ENCODE measurements at places on chromosomes 13 and 19.

DNA sequence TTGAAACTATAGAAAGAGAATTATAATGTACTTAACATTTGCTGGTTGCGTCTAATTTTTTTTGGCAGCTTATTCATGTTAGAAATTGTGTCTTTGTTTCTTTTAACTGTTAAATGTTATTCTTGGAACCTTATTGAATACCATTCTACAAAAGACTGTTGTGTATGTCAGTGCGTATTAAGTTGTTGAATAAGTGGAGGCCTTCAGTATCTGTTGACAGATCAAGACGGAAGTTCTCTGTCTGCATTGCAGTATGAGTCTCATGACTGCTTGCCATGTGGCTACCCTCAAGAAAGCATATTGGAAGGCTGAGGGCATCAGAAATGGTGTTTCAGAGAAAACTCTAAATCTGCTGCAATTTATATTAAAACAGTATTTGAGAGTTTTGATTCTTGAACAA lies 8.5 kb downstream of the UBA2 start:
- no peak for DNase-seq

DNA sequence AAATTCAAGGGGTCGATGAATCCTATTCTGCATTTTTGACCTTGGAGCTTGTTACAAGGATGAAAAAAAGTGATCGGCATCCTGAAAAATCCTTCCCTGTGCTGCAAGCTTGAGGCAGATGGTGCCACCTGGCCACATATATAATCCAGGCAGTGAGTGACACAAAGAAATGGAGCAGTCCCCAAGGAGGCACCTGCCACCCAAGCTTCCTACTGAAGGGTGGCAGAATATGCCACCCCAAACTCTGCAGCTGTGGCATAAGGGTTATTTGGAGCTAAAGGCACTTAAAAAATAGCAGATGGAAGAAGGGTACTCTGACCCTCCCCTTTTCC lies 15.4 kb downstream of the TMEM272 start:
- DNase-seq = no peak

- DNase-seq = no peak
Measured at GRCh38 chr13:75770164-75770563, 134.0 kb downstream of the LMO7 start.

DNA sequence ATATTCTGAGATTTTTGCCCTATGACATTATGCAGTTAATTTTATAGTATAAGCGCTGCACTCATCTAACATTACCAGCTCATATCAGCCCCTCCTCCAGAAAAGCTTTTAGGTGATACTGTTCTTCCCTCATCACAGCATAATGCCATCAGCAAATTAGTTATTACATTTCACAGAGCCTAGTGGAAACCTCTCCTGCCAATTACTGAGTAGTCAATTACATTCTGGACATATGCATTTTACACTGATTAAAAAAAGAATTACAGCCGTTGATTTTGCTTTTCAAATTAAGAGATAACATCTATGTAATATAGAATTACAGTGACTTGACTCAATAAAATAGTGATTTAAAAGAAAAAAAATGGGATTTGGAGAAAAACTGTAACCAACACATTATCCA lies 542.1 kb downstream of the UQCRFS1 start:
- DNase-seq = no peak

GRCh38 chr13:91722267-91722884 lies 324.0 kb downstream of the GPC5 start:
- peak; percentile 53 for DNase-seq

- DNase-seq = no peak
Measured at GRCh38 chr13:52411629-52412028, 5.7 kb upstream of the THSD1 start.

- DNase-seq = no peak
Measured at GRCh38 chr19:1809678-1810077, 2.4 kb downstream of the ATP8B3 start.

GRCh38 chr19:45306518-45307027 lies 16.1 kb downstream of the CKM start:
- peak; percentile 84 for DNase-seq

GRCh38 chr13:91295712-91296410 lies 51.6 kb upstream of the MIR17HG start:
- peak; percentile 63 for DNase-seq

GRCh38 chr19:31252441-31252840 lies 96.8 kb downstream of the TSHZ3 start:
- DNase-seq = no peak

GRCh38 chr13:108357228-108357627 lies 87.7 kb downstream of the TNFSF13B start:
- DNase-seq = no peak

- DNase-seq = no peak
Measured at GRCh38 chr13:23440821-23441618, 7.5 kb upstream of the SACS start.

- DNase-seq = peak; percentile 87
Measured at GRCh38 chr13:33676045-33676989, 141.6 kb upstream of the RFC3 start.

DNA sequence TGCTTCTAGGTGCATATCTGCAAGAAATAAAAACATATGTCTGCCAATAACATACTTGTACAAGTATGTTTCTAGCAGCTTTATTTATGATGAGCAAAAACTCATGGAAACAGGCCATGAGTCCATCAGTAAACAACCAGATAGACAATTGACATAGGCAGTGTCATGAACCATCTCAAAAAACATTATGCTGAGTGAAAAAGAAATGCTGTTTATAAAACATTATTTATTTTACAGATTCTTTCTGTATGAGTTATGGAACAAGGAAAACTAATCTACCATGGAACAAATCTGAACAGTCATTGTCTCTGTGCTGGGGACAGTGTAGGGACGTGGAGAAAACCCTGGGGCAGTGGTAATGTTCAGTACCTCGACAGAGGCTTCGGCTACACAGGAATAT lies 283.9 kb downstream of the UQCRFS1 start:
- DNase-seq = no peak

DNA sequence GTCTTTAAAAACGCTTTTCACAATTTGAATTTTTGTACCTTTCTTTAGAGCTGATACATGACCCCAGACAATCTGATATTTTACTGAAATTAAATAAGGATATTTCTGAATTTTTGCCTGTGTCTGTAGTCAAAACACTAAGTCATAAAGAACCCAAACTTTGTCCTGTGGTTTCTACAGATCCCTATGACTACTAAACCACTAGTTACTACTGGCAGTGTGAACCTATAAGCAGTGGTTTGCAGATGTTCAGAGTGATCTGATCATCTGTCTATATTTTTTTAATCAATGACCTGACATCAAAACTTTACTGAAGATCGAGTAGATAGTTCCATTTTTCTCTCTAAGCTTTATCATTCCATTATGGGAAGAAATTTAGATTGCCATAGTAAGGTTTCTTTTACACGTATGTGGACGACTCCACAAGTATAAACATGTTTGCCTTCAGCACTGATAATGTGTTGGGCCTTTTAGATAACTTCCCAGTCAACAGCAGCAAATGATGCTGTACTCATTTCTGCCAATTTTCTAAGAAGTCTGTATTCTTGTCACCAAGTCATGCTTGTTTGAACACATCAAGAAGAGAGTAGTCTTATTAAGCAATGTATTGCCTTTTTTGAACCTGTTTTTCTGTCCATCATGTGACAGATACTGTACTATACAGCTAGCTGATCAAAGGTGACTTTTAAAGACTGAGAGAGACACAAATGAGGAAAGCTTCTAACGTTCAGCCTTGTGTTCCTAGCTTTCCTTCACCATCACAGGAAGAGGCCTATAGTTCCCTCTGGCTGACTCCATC lies 21.8 kb downstream of the POLR1D start:
- DNase-seq = no peak

- no peak for DNase-seq
Measured at GRCh38 chr19:7635670-7636069, 1.2 kb upstream of the STXBP2 start.

DNA sequence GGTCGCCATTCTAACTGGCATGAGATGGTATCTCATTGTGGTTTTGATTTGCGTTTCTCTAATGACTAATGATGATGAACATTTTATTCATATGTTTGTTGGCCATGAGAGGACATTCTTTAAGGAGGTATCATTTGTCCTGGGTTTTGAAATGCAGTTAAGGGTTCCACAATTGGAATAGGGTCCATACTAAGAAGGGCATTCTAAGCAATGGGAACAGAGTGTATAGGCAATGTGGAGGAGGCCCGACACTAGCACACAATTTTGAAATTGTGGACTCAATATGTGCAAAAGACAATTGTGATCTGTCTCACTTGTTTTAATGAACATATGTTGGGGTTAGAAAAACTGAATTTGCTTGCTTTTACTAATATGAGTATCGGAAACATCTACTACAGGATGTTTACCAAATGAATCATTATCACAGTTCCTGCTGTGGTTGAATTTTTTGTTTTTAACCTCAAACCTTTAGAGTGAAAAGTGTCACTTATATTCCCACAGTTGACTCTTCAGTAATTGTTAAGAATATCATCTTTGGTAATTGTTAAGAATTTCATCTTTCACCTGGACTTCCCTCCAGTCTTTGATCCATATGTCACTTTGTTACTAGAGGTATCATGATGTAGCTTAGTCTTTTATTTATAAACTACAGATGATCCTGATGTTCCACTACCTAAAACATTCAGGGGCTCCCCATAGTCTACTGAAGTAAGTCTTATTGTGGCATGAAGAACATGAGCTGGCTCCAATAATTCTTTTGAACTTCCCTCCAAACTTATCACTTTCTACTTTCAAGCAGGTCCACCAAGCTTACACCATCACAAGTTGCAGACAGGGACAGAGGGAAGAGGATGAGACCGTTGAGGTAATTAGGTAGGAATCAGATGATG lies 109.7 kb upstream of the KLF12 start:
- no peak for DNase-seq

DNA sequence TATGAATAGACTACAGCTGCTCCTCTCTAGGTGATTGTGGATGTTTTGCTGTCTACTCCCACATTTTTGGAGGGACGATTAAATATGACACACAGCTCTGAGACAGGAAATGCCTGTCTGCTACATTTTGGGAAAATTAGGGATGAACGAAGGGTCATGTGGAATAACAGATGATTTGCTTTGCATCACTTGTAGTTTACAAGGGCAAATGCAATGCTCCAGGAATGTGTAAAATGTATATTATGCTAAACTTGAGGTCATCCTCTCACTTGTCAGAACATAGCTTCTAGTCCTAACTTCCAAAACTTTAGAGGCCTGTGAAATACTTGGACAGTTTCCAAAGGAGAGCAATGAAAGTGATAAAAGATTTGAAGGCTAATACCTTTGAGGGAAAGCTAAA lies 284.2 kb upstream of the DACH1 start:
- no peak for DNase-seq

DNA sequence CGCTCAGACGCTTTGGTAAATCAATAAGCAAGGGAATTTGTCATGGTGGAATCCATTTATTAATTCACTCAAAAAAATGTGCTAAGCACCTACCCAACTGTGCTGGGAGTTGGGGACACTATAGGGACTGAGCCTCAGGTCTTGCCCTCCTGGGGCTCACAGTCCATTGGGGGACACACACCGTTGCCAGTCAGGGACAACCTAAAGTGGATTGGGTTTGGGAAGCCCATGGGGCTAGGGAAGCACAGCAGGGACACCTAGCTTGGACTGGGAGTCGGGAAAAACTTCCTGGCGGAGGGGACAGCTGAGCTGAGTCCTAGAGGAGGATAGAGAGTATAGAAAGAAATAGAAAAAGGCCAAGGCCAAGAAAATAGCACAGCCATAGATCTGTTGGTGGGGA lies 8.5 kb downstream of the FOSB start:
- no peak for DNase-seq

DNA sequence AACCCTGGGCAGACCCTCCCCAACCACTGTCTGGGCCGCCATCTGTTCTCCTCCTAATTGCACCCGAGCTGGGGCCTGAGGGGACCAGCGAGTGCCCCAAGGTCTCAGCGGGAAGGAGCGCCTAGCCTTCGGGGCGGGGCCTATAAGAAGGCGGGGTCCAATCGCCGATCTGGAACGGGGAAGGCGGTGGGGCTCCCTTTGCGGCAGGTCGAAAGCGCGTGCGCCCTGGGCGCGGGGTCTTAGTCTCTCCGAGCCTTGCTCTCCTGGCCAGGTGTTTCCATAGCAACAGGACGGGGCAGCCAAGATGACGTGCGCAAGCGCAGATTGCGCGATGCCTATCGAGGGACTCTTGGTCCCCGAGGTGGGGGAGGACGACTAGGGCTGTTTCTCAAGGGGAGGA lies 2.8 kb downstream of the MAST1 start:
- peak; percentile 99 for DNase-seq

GRCh38 chr13:74751739-74752138 lies 617.5 kb upstream of the KLF12 start:
- peak; percentile 81 for DNase-seq

DNA sequence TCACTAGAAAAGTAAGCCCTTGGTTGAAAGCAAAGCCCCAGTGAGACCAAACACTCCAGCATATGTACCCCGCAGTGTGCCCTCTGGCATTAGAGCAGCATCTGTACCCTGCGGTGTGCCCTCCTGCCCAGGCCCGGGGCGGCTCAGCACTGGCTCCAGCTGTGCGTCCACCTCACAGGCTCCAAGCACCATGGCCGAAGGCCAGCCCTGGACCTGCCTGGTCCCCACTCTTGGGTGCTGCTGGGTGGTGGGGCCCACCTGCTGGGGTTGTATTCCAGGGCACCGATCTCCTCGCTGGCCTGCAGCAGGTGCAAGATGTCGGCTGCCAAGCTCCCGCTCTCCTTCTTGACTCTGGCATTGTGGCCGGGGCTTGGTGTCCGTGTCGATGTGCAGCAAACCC lies 230.2 kb downstream of the TUBA3C start:
- DNase-seq = no peak

All from NCI-H69 (cell line).